ENCODE measurements at places on chromosomes 16 and 17. TPM values are rescaled to one million over a fixed set of nuclear protein-coding genes. Genes with fewer than 3 reads are reported as not detected.

DNA sequence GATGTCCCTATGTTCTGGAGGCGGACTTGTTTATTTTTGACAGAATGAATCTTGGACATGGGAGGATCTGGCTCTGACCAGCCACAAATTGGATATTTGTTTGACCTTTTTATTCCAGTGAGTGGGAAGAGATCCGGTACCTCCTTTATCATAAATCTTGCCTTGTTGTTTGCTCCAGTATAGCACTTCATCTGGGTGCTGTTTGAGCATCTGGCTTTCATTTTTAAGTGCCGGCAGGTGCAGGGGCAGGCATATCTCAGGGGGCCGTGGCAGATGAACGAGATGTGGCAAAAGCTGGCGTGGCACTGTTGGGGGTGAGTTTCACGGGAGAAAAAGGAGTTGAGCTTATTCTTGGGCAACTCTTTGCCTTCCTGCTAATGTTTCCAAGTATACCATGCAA is 37.8 kb downstream of the MSI2 start:
- no peak for DNase-seq

DNA sequence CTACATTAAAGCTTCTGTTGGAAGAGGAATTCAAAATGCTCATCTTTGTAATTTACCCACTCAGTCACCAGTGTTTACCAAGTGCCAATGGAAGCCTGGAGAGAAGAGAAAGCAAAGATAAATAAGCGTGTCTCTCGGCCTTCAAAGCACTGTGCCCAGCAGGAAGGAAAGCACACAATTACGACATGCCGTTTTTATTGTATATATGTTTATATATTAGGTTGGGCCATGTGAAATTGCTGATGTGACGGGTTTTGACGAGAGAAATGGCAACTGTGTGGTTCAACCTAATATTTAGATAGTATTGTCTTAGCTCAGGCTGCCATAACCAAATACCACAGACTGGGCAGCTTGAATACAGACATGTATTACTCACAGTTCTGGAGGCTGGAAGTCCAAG is 79.3 kb upstream of the HSBP1 start:
- no peak for DNase-seq

DNA sequence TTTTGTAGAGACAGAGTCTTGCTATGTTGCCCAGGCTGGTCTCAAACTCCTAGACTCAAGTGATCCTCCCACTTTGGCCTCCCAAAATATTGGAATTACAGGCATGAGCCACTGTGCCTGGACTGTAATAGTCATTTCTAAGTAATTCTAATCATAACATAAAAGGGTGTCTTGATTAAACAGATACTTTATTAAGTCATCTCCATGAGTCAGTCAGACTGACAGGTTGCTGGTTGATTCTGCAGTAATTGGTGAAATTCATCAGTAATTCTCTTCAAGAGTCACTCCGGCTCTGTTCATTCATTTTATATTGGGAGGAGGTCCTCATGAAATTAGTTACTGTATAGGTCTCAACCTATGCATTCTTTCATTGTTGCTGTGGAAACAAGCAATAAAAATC is 85.6 kb downstream of the SPECC1 start:
- no peak for DNase-seq

- no peak for DNase-seq
These were observed 4.3 kb upstream of the PDF start for GRCh38 chr16:69334696-69335095.

Gene HOXB1
- not detected for polyA plus RNA-seq

Gene KRTAP2-3
- polyA plus RNA-seq, result not detected

Gene TBC1D16
- 15.2 TPM for polyA plus RNA-seq

Gene SLC38A8
- polyA plus RNA-seq, result not detected

Gene MSLN
- not detected for polyA plus RNA-seq
